Activated CD4-positive, alpha-beta T cell treated with anti-CD3 and anti-CD28 coated beads, Interleukin-2, amount 50 U/mL, for 48 hours (primary cell): ENCODE measurements at places on chromosomes 3 and 15.

DNA sequence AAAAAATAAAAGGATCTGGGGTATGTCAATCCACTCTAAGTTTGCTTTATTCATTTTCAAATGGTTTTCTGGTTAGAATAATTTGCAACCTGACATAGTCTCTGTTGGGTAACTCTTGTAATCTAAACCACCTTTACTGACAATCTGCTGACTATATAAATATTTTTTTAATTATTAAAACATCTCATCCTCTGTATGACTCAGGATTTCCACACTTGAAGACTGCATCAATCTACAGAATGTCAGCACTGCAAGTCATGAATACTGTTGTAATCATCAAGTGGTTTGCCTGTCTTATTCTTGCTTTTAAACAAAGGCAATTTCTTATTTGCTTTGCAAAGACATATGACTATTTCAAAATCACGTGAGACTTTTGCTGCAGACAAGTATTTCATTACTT, 42.1 kb downstream of the VGLL3 start:
- no peak for DNase-seq

DNA sequence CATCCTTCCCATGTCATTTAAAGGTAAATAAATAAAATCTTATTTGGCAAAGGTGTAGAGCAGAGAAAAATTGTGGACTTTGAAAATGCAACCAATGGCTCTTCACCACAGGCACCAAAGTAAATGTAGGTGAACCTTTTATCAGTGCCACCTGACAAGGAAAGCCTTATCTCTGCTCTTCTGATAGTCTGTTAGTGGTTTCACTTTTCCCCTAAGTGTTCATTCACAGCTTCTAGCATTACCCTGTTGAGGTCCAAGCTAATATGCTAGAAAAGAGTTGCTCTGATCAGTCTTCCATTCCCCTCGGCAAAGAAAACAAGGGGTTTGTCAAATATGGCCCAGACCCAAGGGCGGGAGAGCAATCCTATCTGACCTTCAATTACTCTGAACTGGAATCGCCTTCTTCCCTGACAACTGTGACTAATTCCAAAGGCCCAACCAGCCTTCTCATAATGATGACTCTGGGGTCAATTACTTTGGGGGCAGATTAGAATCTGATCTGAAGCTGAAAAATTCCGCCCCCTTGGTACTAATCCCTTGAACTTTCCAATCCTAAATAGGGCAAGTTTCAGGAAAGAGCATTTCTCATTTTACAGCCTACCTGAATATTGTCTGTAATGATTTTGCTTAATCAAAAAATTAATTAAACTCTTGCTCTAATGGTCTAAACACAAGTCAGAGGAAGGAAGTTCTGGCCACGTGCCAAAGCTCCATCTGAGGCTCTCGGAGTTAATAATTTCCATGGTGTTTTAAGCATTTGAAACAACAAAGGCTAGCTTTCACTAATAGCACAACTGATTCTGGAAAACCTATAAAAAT, 52.4 kb downstream of the SETMAR start:
- no peak for DNase-seq

GRCh38 chr3:150520408-150520807, 25.9 kb downstream of the SERP1 start:
- DNase-seq = no peak

GRCh38 chr3:69491975-69492374, 106.1 kb upstream of the FRMD4B start:
- DNase-seq = no peak

GRCh38 chr3:123392871-123393620, 55.8 kb downstream of the ADCY5 start:
- DNase-seq = no peak
